IPS DF 19.7 (cell line): ENCODE measurements at places on chromosomes 3 and 15.

DNA sequence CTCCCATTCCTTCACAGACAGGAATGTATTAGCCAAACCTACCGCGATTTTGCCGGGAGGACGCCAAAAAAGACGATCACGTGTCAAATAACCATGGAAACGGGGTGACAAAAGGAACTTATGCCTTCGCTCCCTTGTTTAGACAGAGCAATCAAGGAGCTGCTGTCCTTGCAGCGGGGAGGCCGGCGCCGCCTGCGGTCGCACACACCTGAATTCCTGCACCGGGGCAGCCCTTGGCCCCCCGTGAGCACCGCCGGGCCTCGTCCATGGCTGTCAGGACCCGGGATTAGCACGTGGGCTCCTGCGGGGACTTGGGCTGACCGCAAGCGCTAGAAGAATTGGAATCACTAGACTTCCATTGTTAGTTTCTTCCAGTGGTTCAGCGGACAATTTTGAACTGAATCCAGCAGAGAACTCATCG, 193.1 kb downstream of the SHQ1 start:
- peak; percentile 85 for DNase-seq

DNA sequence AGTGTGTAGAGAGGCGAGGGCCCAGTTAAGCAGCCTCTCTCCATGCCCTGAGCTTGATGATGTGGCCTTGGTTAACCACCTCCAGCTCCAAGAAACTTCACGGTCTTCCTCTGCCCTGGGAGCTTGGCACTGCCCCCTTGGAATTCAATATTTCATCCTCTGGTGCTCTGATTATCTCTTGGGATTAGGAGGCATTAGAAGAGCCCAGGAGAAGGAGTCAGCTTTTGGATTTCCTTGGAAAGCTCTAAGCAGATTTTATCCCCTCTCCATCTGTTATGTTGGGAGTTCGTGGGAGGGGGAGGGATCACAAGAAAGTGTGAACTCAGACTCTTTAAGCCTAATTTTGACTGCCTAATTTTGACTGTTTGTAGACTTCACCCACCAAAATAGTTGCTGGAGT, 132.7 kb upstream of the AGBL1 start:
- DNase-seq = no peak

- no peak for DNase-seq
Measured at GRCh38 chr15:35445891-35446290, 100.1 kb downstream of the DPH6 start.

GRCh38 chr3:66904831-66905493, 93.1 kb upstream of the KBTBD8 start:
- no peak for DNase-seq

DNA sequence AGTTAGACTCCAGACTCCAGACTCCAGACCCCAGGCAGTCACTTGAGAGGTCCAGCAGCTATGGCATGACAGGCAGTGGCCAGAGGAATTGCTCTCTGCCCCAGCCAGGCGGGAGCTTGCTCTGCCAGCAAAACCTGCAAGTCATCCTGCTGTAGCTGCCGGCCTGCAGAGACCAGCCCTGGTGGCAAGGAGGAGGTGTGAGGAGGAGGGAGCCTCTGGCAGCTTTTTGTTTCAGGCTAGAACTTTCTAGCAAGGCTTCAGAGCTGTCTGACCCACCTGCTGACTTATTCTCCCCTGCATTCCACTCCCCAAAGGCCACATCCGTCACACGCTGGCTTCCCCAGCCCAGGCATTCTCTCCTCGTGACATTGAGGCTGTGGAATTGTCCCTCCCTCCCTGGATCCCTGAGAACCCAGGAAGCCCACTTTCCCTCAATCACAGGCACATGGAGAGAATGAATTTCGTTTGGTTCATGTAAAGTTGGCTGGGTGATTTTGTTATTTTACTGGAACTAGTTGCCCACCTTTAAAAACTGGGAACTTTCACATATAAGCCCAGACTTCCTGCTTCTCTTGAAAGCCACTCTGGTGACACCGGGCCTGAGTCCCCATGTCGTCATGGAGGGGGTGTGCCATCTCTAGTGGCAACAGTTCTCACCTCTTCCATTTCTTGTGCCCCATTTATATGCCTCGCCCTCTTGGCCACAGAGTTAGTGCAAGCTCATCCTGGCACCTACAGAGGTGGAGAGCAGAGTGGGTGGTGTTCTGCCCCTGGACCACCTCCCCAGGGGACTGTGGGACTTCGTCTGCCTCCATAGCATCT, 82.7 kb downstream of the ABHD5 start:
- no peak for DNase-seq

- no peak for DNase-seq
Measured at GRCh38 chr3:161371441-161372320, at the start of gene SPTSSB. Gene SPTSSB (minus strand): TSS chr3:161371517. CDS start chr3:161346323, 25,194 bp downstream.

GRCh38 chr3:10945683-10946287, 46.8 kb upstream of the SLC6A1 start:
- peak; percentile 56 for DNase-seq

- DNase-seq = peak; percentile 17
Measured at GRCh38 chr15:44584162-44584749, 47.3 kb downstream of the EIF3J start.

GRCh38 chr15:47998619-47999019, 122.2 kb upstream of the SLC24A5 start:
- DNase-seq = no peak

- peak; percentile 23 for DNase-seq
Measured at GRCh38 chr3:179768080-179768479, 115.2 kb downstream of the USP13 start.

DNA sequence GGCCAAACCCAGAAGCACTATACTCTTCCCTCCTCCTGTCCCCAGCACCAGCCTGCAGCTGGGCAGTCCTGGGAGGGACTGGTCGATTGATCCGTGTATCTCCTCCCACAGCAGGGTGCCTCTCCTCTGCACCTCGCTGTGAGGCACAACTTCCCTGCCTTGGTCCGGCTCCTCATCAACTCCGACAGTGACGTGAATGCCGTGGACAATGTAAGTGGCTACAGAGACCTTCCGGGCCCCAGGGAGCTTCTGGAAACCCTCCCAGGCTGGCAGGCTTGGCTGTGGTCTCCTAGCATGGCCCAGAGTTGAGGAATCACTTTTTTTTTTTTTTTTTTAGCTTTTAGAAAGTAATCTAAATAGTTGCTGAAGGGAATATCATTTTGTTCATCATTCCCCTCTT, 30.7 kb downstream of the ANKDD1A start:
- no peak for DNase-seq

- no peak for DNase-seq
Measured at GRCh38 chr15:24924153-24924552, 30.6 kb upstream of the SNRPN start.

DNA sequence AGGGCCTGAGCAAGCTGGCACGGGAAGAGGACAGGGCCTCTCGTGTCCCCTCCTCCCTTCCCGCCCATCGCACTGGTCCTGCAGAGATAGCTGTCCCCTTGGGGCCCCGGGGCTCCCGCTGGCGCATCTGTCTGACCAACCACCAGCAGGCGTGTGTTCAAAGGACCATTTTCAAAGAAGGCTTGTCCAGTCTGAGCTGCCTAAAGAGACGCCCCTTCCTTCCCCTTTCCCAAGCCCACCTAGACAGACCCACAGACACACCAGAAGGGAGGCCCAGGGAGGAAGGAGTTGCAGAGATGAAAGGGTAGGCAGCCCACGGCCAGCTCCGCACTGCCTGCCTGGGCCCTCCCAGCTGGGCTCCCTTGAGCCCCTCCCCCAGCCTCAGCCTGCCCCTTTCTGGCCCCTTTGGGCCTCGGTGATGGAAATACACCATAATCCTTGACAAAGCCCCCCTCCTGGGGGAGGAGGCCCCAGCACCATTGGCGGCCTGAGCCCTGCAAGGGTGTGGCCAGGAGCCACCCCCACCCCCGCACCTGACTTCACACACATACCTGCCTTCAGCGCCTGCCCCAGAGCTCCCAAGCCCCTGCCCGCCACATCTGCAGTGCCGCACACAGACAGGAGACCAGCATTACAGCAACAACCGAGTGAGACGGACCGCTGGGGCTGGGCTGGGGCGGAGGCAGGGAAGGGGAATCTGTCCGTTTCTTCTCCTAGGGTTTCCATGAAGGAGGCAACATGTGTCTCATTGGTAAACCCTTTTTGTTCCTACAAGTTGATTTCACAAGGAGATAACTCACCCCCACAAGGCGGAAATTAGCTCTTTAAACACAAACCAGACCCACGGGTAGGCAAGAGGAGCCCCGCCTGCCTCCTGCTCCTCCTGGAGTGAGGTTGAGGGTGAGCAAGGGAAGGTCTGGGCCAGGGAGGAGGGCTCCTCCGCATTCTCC, at the start of gene STRA6:
TSS of gene STRA6 (minus strand) at position 336 of the 950 bp plus-strand sequence. CDS start 520 bp downstream, outside the sequence.
- peak; percentile 85 for DNase-seq

DNA sequence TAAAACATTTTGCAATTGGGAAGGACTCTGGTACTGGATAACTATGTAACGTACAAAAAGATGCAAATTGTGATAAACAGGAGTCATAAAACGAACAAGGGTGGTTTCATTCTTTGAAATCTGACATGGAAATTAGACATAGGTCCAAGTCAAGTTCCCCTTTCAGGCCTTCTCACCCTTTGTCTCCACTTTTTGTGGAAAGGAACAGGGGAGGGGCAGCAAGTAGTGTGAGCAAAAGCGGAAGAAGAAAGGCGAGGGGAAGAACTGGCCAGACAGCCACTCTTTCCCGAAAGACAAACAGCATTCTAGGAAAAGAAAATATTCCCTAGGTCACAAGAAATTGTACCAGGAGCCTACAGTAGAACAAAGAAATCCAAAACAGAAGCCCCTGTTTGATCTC, 52.6 kb downstream of the MCF2L2 start:
- DNase-seq = no peak

DNA sequence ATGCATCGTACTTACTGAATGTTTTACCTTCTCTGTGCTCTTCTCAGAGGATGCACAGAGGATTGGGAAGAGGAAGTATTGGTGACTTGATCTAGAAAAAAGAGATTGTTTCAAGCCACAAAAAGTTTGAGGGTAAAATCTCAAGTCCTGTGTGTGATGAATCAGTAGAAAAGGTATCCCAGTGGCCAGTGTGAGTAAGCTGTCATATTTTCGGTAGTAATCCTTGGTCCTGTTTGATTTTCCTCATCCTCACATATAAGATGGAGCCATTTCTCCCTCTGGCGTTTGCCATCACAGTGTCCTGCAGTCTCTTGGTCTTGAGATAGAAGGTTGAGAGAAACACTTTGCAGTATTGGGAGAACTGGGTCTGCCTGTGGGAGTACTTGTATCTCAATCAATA, 166.8 kb downstream of the LPP start:
- no peak for DNase-seq

GRCh38 chr3:134796281-134797056, 1.4 kb downstream of the EPHB1 start:
- no peak for DNase-seq

DNA sequence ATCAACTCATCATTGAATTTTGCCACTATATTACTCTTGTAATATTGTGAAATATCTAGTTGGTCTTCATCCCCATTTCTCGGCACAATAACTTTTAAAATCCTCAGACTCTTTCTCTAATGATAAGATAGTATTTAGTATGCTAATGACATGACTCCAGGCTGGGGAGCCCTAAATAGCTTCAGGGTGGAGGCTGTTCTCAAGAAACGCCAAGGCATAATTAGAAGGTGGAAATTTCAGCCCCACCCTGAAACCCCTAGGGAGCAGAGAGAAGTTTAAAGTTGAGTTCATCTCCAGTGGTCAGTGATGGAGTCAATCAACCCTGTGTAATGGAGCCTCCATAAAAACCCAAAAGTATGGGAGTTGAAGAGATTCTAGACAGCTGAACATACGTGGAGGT, 81.1 kb upstream of the SERPINI2 start:
- no peak for DNase-seq

DNA sequence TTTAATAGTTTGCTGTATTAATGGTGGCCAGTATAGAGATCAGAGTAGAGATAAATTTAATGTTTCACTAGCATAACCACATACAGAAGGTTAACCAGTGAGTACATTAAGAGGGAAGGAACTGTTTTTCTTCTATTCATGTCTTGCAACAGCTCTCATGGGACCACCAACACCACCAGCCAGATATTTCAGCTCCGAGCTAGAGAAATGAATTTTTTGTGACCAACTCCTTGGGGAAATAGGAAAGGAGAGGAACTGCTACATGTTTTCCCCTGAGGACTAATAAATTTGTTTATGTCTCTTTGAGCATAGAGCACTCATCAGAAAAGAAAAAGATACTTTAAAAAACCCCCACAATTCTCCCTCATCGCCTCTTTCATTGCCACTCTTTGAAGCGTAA, 247.5 kb downstream of the MBNL1 start:
- DNase-seq = no peak

- no peak for DNase-seq
Measured at GRCh38 chr3:51637144-51637940, 33.7 kb upstream of the TEX264 start.
